ENCODE measurements at places on chromosomes 3 and 15. TPM values are rescaled to one million over a fixed set of nuclear protein-coding genes. Genes with fewer than 3 reads are reported as not detected.
A peak's percentile ranks its signal among the peaks of the same experiment; 100 is the strongest.

GRCh38 chr15:25172691-25173090, 217.9 kb downstream of the SNRPN start:
- DNase-seq: no peak

DNA sequence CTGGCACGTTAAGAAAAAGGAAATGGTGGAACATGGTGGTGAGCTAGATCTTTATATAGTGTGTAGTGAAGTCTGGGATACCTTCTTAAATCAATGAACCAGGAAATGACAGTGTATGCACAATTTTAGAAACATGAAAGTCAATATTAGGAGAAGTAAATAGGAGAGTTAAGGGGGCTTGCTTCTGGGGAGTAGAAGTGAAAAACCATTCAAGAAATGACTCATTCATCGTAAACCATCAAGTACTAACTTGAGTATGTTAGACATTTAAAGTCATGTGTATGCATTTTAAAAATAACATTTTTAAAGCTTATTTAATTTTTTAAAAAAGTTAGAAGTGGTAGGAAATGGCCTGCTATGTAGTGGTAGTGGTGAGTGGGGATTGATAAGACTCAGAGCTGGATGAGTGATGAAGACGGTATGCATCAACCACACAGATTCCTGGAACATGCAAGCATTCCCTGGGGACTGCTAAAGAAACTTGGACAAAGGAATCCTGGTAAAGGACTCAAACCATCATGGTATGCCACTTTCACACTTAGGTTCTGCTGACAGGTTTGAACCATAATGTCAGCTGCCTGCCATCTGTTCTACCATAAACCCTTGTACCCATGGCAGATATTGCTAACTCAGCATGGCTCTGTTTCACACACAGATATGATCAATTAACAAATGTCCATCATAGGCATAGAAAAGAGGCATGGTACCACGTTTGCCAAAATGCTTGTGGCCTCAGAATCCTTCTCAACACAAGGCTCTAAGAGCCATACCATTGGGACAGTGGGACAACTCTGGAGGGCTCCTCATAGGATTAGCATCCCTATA, 28.9 kb upstream of the MITF start:
- no peak for DNase-seq

The ATP2B2 gene
- not detected for total RNA-seq

DNA sequence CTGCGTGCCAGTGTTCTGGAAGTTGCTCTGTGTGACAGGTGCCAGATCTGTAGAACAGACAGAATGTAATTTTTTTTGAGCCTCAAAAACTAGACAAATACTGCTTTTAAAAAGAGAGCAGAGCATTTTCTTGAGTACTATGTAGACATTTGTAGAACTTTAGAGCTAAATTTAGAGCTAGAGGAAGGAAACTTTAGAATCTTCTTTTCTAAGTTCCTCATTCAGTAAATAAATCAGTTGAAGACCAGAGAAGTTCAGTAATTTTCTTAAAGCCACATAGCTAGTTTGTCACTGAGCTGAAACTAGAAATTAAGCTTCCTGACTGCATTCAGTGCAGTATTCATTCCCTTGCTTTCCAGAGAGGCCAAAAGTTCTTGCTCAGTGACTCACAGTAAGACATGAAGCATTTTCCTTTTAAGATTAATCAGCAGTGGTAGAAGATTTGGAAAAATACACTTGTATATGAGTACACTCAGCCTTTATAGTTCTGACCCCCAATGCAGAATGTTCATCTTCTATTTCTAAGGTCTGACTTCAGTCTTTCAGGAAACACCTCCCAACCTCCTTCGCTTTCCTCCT, 83.6 kb upstream of the TSEN2 start:
- DNase-seq: peak; percentile 41

DNA sequence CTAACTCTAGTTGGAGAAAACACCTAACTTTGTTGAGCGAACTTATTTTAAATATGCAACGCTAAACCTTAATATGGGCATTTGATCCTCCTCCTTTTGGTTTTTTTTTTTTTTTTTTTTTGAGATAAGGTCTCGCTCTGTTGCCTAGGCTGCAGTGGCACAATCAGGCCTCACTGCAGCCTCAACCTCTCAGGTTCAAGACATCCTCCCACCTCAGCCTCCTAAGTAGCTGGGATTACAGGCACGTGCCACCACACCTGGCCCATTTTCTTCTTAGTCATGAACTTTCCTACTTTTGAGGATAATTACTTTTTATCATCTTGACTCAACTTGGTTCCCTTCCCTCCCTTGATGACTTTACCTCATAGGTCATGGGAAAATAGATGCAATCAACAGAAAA, 3.9 kb downstream of the NUSAP1 start:
- no peak for DNase-seq

The KLF15 gene
- 2.3 TPM for total RNA-seq

The P2RY13 gene
- total RNA-seq: not detected

DNA sequence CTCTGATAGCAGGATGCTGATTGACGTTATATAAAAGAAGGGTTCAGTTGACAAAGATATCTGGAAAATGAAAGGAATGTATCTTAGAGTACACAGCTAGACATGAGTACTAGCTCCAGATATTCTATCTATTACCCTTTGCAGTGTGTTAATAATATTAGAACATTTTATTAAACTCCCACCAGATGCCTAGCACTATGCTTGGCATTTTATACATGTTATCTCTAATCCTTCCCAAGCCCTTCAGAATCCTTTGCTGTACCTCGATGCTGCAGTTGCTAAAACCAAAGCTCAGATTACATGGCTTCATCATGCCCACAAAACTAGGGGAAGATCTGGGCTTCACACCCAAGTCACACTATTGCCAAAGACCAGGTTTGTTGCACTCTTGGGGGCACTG, 350.1 kb upstream of the AZI2 start:
- no peak for DNase-seq
